ENCODE measurements at places on chromosomes 12 and 14.
A peak's percentile ranks its signal among the peaks of the same experiment; 100 is the strongest.

DNA sequence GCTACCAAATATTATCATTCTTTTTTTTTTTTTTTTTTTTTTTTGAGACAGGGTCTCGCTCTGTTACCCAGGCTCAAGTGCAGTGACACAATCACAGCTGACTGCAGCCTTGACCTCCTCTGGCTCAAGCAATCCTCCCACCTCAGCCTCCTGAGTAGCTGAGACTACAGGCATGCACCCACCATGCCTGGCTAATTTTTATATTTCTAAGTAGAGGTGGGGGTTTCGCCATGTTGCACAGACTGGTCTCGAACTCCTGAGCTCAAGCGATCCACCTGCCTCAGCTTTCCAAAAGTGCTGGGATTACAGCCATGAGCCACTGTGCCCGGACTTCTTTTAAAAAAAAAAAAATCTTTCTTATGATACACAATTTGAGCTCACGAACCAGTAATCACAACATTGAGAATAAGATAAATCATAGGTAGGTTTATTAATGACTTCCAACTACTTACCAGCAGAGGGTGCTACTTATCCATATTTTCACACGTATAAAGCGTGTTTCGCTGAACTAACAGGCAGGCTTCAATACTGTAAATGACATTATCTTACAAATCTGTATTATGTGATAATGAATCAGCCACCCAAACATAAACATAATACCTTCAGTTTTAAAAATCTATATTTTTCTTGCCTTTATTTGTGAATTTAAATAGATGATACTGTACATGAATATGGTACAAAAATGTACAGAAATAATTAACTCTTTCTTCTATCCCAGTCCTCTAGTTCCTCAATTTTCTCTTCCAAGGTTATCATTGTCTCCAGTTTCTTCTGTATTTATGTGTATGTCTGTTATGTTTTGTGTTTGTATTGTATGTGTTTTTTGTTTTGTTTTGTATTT lies 42.5 kb upstream of the BCAT1 start:
- H3K4me3 ChIP-seq: no peak overlapping the region
- peaks cover 8% of the 10 kb centered on the region for H3K27me3 ChIP-seq
- no peak overlapping the region for H3K27ac ChIP-seq
- no peaks in the 10 kb centered on the region for H3K36me3 ChIP-seq
- H3K4me1 ChIP-seq: no peaks in the 10 kb centered on the region

- peaks cover 16% of the 10 kb centered on the region for H3K36me3 ChIP-seq
- no peak overlapping the region for H3K4me3 ChIP-seq
- peak; percentile 79 for DNase-seq
- H3K27me3 ChIP-seq: no peaks in the 10 kb centered on the region
- H3K27ac ChIP-seq: no peak overlapping the region
Measured at GRCh38 chr12:50222275-50222783, 55.2 kb upstream of the CERS5 start.

DNA sequence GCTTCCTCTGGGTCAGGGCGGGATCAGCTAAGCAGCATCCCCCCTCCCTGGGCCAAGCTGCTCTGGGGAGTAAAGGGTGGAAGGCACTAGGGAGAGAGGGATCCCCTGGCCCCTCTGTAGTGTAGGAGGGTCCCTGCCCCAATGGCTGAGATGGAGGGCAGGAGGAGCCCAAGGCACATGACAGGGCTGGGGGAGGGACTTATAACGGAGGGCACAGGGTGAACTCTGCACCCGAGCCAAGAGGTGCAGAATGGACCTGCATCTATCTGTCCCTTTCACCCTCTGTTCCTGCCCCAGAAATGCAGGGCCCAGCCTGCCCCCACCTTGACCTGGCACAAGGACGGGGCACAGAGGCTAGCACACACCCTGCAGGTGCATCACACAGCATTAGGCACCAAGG lies 3.8 kb upstream of the ITGB7 start:
- no peak for DNase-seq
- H3K36me3 ChIP-seq: peaks cover 60% of the 10 kb centered on the region
- H3K4me1 ChIP-seq: peaks cover 75% of the 10 kb centered on the region

GRCh38 chr12:81874586-81874985 lies 115.4 kb upstream of the PPFIA2 start:
- no peak for DNase-seq
- no peak overlapping the region for H3K27ac ChIP-seq
- no peaks in the 10 kb centered on the region for H3K27me3 ChIP-seq
- no peaks in the 10 kb centered on the region for H3K4me1 ChIP-seq
- no peak overlapping the region for H3K4me3 ChIP-seq
- H3K36me3 ChIP-seq: no peaks in the 10 kb centered on the region

- DNase-seq: no peak
- H3K4me1 ChIP-seq: no peaks in the 10 kb centered on the region
- H3K27ac ChIP-seq: no peak overlapping the region
- H3K4me3 ChIP-seq: no peak overlapping the region
Measured at GRCh38 chr12:65540140-65540539, 261.7 kb downstream of the MSRB3 start.

- peaks cover 41% of the 10 kb centered on the region for H3K27me3 ChIP-seq
- no peak overlapping the region for H3K27ac ChIP-seq
- no peaks in the 10 kb centered on the region for H3K4me1 ChIP-seq
- no peak for DNase-seq
Measured at GRCh38 chr14:76314521-76315034, 61.4 kb upstream of the ESRRB start.

DNA sequence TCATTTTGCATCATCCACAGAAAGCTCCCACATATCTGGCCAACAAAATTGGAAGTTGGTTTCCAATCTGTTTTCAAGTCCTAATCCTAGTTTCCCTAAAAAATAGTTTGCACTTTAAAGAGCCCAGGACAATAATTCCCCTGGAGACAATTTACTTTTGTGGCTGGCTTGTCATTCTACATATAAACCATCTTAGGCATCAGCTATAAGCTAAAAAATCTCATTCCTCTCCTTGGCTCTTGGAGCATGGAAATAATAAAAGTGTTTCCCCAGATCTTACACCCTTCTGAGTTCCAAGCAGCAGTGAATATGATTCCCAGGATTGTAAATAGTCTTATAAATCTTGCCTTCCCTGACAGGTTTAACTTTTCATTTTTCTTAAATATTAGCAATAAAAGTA lies 89.1 kb upstream of the NUDT4 start:
- H3K4me1 ChIP-seq: no peaks in the 10 kb centered on the region
- no peaks in the 10 kb centered on the region for H3K27me3 ChIP-seq
- no peak overlapping the region for H3K4me3 ChIP-seq
- H3K36me3 ChIP-seq: no peaks in the 10 kb centered on the region
- H3K27ac ChIP-seq: no peak overlapping the region
